ENCODE measurements at places on chromosomes 16 and 17.

DNA sequence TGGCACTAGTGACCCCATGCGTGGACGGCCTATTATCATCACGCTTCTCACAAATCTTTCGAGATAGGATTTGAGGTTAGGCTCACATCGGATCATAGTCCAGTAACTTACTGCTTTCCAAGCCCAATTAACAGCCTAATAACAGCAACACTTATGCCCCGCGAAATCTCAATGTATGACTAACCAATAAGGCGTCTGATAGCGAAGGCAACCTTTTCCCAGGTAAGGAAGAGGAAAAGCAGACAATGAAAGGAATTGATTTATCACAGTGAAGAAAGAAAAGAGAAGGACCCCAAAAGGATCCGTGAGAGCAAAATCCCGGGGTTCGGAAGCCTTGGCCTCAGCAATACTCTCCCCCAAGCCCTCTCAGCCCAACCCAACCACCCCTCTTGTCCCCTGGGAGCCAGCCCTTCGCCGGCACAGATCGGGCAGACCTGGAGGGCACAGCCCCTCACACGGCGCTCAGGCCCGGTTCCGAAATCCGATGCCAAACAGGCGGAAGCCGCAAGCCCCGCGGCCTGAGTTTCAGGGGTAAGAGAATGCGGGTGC, 534 bp downstream of the GPATCH8 start:
- peak; percentile 12 for DNase-seq

DNA sequence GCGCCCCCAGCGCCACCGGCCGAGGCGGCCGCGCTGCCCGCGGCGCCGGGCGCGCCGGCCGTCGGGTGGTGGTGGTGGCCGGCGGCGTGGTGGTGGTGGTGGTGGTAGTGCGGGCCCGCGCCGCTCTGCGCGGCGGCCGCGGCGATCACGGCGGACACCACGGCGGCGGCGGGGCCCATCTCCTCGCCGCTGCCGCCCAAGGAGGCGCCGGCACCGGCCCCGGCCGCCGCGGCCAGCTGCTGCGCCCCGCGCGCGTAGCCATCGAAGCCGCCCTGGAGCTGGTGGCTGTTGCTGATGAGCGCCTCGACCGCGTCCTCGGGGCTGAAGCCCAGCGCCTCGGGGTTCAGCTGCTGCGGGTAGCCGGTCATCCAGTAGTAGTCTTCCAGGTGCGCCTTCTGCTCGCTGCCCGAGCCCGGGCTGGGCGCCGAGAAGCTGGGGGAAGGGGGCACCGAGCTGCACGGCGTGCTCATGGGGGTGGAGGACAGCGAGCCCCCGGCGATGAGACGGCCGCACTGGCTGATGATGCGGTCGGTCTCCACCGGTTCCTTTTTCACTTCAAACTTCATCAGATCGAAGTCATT, 1.2 kb downstream of the MAF start:
- peak; percentile 38 for DNase-seq

- DNase-seq: no peak
Measured at GRCh38 chr17:66413559-66414520, 111.4 kb downstream of the PRKCA start.

- no peak for DNase-seq
Measured at GRCh38 chr17:30304778-30305177, 13.0 kb upstream of the BLMH start.

- no peak for DNase-seq
Measured at GRCh38 chr16:66199189-66199588, 167.3 kb upstream of the CDH5 start.

GRCh38 chr17:13154398-13154797, 136.6 kb upstream of the ELAC2 start:
- DNase-seq: no peak

- no peak for DNase-seq
Measured at GRCh38 chr16:8861563-8862308, 7.1 kb downstream of the CARHSP1 start.

DNA sequence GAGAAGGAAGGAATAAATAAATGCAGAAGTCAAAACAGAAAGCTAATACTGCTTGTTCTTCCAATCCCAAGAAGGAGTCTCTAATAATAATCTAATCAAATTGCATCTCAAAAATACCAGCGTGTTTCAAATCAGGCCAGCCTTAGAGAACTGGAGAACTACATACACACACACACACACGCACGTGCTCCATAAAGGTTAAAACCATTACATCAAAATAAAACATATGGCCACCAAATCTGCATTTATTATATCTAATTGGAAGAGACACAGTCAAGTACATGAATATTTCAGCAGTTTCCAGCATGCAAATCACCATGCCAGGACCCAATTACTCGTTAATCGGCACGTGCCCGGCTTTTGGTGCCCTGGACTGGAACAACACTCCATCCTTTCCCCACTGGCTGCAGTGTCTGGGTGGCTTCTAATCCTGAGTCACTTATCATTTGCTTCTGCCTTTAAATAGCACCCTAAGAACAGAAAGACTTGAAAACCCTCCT, 20.4 kb upstream of the KDM8 start:
- DNase-seq: no peak

GRCh38 chr17:75614556-75615270, 18.5 kb upstream of the SMIM5 start:
- DNase-seq: no peak

- peak; percentile 25 for DNase-seq
Measured at GRCh38 chr16:67236563-67237395, 9.8 kb downstream of the TMEM208 start.

GRCh38 chr17:46853896-46854444, 2.6 kb downstream of the WNT9B start:
- no peak for DNase-seq

DNA sequence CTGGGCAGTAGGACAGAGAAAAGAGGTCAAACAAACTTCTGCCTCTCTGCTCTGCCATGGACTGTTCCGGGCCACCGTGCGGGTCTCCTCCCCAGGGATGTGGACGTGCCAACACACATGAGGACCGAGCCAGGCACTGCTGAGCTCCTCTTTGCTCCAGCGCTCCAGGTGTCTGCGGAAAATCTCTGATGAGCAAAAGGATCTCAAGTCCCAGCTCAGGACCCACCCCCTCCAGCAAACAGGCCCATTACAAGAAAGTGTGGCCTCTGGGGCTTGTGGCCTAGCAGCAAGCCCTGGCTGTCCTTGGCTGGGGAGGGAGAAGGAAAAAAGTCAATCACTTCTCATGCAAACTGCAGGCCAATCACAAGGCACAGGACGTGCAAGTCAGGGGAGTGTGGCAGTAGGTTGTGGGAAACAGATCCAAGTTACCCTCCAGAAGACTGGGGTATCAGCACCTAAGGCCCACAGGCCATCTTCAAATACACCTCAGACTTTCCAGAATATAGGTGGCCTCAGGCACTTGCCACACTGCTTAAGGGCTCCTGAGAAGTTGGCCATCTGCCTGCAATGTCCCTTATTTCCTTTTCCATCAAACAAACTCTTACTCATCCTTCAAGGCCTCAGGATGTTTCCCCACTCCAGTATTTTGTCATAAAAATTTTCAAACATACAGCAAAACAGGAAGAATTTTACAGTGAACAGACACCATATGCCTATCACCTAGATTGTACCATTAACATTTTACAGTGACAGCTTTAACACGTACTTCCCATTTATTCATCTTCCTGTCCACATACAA, 36.0 kb upstream of the SREBF1 start:
- DNase-seq: no peak

GRCh38 chr16:74871608-74872007, 97.0 kb upstream of the FA2H start:
- no peak for DNase-seq

- no peak for DNase-seq
Measured at GRCh38 chr17:30340801-30341356, 7.0 kb upstream of the TMIGD1 start.

DNA sequence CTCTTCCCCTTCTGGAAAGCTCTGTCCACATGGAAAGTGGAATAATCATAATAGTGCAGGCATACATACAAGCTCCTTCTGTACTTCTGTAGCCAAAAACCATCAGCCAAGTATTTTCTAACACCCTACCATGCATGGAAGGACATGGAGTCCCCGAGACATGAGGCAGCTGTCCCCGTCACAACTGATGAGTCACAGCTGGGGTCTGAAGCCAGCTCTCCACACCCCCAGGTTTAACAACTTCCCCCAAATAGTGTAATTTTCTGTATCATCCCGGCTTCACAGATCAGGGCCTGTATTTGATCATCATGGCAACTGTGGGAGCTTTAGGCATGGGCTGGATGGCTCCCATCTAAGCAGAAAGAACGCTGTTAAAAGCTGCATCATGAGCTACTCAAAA, 16.6 kb downstream of the C16orf96 start:
- DNase-seq: no peak

DNA sequence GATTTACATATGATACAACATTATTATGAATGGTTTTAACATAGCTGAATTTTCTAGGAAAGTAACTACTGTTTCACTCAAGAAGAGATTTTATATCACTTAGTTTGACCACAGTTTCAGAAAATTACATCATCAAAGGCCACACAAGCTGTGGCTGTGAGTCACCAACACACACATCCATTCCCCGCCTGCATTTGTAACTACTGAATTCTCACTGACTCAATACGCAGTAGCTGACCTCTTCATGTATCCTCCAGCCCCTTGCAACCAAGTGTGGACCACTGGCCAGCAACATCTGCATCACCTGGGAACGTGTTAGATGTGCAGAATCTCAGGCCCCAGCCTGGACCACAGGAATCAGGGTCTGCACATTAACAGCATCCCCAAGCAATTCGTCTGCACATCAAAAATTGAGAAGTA, 197.6 kb downstream of the XYLT1 start:
- DNase-seq: no peak

DNA sequence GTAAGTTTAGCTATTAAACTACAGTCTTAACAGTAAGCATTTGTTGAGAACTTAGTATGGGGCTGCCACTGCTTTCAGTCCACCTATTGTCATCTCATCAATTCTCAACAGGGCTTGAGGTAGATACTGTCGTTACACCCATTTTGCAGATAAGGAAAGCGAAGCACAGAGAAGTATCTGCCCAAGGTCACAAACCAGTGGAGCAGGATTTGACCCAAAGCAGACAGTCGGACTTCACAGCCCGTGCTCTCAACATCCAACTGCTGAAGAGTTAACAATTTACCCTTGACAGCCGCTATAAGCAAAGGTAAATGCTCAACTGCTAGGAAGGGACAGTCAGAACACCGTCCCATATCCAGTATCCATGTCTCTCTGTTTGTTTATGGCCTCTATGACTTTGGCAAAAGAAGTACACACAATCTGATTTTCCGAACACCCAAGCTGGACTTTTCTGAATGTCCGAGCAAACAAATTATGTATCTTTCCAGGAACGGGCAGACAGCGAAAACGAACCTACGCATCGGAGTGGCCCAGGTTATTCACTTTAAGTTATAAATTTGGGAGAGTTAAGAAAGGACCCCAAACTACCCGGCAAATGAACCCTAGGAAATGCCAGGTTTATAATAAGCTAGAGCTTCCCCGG, 1.2 kb downstream of the SIAH1 start:
- DNase-seq: no peak

- DNase-seq: no peak
Measured at GRCh38 chr16:68364561-68364998, 53.8 kb downstream of the PRMT7 start.

- peak; percentile 61 for DNase-seq
Measured at GRCh38 chr16:81645266-81645694, 133.8 kb upstream of the PLCG2 start.

- no peak for DNase-seq
Measured at GRCh38 chr17:76951375-76951905, 83.2 kb downstream of the MGAT5B start.

- no peak for DNase-seq
Measured at GRCh38 chr17:58534901-58535421, 20.5 kb upstream of the MTMR4 start.

GRCh38 chr17:62746941-62747340, 61.2 kb downstream of the MARCHF10 start:
- no peak for DNase-seq

GRCh38 chr17:35372846-35373533, 431 bp downstream of the SLFN11 start:
- DNase-seq: no peak

- DNase-seq: no peak
Measured at GRCh38 chr17:32822996-32823395, 53.9 kb downstream of the MYO1D start.

DNA sequence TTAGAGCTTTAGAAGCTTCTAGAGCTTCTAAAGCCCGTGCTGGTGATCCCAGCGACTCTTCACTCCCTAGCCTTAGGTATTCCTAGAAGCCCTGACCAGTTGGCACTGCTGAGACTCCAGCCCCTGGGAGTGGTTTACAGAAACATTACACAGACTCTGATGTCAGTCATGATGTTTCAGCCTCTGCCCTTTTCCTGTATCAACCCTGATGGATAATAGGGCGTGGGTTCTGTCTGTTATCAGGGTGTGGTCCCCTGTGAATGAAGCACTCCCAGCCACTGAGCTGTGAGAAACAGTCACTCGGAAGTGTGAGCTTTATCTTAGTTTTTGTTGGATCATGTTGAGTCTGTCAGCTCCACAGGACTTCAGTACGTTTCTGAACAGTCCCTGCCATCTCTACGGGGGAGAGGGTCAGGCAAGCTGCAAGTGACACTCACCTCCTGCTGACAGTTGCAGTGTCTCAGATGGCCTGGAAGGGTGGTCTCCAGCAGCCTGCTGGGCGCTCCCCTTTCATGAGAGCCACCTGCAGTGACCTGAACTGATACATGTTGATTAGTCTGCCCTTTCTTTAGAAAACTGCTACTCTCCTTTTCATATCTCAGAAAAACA, 12.8 kb downstream of the GOSR2 start:
- DNase-seq: no peak

DNA sequence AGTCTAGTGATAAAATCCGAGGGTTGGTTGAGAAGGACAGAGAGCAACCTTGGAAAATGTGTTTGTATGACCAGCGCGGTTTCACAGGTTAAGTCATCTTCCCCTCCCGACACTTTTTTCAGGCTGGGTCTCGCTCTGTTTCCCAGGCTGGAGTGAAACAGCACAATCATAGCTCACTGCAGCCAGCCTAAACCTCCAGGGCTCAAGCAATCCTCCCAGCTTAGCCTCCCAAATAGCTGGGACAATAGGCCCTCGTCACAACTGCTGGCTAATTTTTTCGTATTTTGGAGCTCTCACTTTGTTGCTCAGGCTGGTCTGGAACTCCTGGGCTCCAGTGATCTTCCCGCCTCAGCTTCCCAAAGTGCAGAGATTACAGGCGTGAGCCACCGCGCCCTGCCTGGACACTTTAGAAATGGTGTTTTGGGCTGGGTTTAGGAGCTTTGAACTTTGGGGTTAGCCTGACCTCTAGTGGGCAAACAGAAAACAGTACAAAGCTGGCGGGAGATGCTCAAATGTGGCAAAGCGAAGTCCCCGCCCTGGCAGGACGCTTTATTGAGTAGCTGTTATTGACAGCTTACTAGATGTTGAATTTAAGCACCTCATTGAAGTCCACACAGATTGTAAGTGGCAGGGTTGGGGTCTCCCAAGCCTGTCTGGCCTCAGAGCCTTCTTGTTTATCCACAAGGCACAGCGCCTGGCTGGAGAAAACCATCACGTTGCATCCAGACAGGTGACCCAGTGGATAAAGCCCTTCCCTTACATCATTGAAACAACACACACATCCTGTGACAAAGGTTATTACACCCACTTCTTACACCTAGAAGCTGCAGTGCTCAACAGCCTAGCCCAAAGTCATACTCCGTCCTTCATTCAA, 34.7 kb upstream of the RBBP6 start:
- DNase-seq: peak; percentile 73

- no peak for DNase-seq
Measured at GRCh38 chr16:21206550-21206949, 4.8 kb downstream of the ZP2 start.

Measured in cerebellum (tissue), 4 donors.